ENCODE measurements at places on chromosomes 5 and 9.

DNA sequence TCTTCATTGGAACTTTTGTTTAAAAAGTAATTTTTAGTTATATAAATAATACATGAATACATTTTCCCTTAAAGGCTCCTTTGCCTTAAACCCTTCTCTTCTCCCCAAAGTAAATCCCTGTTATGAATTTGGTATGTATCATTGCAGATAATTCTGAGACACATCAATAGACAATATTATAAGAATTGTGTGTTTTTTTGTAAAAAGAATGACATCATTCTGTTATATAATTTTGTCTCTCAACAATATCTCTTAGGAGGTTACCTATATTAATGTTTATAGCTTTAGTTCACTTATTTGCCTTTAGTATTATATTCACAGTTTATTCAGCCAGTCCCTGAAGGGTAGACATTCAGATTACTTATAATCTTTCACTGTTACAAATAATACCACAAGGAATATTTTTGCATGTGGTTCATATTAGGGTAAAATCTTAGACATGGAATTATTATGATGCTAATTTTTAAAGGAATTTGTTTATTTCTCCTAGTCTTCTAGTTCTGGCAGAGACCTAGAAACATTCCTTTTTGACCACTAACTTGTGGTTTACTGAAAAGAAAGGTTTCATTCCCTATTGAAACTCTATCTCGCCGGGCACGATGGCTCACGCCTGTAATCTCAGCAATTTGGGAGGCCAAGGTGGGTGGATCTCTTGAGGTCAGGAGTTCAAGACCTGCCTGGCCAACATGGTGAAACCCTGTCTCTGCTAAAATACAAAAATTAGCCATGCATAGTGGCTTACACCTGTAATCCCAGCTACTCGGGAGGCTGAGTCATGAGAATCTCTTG is 105.6 kb downstream of the KCTD16 start:
- DNase-seq, result no peak

- no peak for DNase-seq
Measured at GRCh38 chr5:9421884-9422283, 124.0 kb downstream of the SEMA5A start.

GRCh38 chr5:14672082-14672481 is 7.6 kb downstream of the OTULIN start:
- DNase-seq, result no peak

GRCh38 chr5:111945535-111945934 is 188.5 kb upstream of the NREP start:
- DNase-seq, result no peak

GRCh38 chr9:20941174-20941690 is 90.2 kb downstream of the HACD4 start:
- peak; percentile 82 for DNase-seq

GRCh38 chr9:77589046-77589795 is 58.9 kb downstream of the GNA14 start:
- no peak for DNase-seq

- no peak for DNase-seq
Measured at GRCh38 chr9:70053864-70054263, 10.2 kb downstream of the MAMDC2 start.

DNA sequence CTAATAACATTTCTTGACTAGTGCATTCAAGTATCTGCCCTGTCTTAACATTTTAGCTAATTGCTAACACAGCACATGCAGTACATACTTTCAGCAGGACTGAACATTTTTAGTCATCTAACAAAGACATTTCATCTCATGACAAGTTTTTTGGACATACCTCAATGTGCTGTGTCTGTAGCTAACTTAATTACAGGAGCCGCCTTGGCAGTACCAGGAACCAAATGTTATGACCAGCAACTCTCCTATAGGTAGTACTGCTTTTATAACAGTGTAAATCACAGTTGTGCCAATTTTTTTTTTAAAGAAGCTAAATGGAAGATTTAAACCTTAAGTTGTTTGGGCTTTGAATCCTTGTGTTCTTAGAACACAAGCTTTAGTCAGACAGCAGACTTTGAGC is 99.4 kb upstream of the SAP30L start:
- DNase-seq, result no peak

DNA sequence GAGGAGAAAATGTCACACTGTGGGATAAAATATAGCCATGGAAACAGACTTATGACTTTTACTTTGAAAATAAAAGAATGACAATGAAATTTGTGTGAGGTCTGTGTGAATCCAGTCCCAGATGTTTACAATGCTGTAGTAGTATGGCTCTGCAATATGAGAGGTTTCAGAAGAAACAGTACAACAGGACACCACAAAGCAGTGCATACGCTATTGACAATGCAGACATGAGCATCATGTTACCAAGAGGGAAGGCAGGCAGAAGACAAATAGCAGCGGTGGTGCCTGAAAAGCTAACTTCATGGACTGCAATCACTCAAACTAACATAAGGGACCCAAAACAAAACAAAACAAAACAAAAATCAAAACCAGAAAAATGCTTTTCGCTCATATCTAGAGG is 1.8 kb downstream of the FGF10 start:
- no peak for DNase-seq

DNA sequence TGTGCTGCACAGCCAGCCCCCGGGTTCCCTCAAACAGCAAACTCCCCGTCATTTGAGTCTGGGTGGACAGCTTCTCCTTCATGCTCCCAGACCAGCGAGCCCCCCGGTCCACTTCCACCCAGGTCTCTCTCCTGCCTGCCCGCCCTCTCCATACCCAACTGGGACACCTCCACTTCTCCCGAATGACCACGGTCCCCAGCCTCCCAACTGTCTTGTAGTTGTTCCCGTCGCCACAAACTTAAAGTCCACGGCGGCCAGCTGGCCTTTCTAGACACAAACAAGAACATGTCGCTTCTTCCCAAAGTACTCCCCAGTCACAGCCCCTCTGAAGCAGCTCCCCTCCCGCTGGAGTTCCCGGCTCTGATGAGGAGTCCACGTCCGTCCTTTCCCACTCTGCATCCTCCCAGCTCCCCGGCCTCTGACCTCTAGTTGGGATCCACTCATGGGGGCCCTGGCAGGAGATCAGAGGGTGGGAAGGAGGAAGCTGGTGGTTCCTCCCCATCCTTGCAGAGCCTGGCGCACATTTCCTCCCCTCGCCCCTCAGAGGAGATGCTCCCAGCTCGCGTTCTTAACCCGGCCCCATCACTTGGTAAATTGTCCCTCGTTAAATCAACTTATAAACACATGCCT is 24.1 kb upstream of the PPP1R26 start:
- no peak for DNase-seq

DNA sequence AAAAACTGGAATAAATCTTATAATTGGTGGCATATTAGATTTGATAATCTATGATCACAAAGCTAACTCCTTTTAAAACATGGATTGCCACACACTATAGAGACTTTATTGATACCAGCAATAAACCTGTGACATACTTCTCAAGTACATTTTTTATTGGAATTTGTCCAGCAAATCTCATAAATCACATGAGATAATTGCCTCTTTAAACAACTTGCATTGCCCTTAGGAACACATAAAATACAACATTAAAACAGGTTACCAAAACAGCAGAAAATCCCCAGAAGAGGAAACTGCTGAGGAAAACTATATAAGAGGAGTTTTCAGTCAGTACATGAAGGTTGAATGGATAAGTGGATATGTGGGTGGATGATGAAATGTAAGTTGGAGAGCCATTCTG is 124.6 kb downstream of the SNCAIP start:
- no peak for DNase-seq

DNA sequence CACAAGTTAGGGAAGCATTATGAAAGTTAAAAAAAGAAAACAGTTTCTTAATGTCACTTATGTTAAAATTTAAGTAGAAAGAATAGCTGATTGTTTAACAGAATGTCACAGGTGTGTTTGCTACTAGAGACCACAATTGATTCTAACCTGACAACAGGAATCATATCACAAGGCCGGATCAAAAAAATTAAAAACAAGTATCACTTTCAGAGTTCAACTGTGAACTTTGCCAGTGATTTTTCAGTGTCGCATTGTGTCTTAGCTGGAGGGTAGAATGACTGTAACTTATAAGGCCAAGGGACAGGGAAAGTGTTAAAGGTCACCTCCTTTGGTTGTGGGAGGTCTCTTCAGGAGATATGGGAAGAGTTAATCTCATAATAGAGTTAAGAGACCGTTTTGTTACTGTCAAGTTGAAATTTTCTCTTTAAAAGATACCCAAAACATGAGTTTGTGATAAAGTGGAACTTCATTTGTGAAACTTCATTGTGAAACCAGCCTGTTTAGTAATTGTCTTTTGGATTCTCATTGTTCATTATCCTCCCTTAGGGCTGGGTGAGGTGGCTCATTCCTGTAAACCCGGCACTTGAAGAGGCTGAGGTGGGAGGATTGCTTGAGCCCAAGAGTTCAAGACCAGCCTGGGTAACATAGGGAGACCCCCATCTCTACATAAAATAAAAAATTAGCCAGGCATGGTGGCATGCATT is 40.9 kb downstream of the CPEB4 start:
- no peak for DNase-seq

DNA sequence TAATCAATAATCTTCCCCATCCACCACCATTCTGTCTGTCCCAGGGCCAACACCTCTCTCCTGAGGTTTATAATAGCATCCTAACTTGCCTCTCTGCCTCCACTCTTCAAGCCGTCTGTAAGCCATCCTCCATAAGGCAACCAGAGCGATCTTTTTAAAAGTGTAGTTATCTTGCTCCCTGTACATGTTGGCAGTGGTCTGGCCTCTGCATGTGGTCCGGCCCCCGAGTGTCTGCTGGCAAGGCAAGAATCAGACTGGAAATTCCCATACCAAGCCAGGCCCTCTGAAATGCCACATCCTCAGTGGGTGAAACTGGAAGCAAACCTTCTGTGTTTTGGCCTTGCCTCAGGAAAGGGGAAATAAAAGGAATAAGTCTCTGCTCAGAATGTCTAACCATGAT is 17.0 kb downstream of the TTLL11 start:
- no peak for DNase-seq

GRCh38 chr5:24215114-24215513 is 429.7 kb downstream of the CDH10 start:
- no peak for DNase-seq

DNA sequence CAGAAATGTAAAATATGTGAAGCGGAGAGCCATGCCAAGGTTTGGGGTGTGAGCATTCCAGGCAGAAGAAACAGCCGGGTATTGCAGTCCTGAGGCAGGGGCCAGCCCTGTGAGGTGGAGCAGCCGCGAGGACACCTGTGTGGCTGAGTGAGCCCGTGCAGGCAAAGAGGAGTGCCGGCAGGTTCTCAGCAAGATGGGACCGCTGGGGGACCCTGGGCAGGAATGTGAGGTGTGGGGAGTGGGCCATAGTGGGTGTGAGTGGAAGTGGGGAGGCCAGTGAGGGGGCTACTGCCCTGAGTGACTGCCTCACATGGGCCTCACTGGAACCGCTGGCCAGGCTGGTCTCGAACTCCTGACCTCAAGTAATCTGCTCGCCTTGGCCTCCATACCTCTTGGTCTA is 8.1 kb upstream of the PRR7 start:
- DNase-seq, result no peak

DNA sequence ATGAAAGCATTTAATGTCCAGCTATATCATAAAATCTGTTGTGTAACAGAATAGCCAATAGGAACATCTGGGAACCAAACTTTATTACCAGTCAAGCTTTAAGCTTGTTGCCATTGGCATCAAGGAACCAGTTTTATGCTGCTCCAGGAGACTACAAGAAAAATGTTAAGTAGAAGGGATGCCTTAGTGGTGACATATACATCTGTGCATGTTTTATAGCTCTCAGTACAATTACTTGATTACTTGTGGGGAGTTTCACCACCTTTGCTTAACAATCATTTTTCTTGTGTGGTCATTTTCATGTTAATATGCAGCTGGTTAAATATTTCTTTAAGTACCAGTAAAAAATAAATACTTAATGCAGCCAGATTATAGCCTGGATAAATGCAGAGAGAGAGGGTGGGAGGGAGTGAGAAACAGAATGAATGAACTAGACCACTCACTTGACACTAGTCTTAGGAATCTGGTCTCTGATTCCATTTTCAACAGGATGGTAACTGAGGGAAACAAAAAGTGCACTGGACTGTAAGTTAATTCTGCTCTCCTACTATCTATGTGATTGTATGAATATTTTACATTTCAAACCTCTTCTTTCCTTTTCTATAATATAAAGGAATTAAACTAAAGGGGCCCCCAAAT is 35.7 kb upstream of the LURAP1L start:
- DNase-seq, result no peak

GRCh38 chr9:38263532-38263931 is 129.0 kb upstream of the ALDH1B1 start:
- DNase-seq, result no peak

DNA sequence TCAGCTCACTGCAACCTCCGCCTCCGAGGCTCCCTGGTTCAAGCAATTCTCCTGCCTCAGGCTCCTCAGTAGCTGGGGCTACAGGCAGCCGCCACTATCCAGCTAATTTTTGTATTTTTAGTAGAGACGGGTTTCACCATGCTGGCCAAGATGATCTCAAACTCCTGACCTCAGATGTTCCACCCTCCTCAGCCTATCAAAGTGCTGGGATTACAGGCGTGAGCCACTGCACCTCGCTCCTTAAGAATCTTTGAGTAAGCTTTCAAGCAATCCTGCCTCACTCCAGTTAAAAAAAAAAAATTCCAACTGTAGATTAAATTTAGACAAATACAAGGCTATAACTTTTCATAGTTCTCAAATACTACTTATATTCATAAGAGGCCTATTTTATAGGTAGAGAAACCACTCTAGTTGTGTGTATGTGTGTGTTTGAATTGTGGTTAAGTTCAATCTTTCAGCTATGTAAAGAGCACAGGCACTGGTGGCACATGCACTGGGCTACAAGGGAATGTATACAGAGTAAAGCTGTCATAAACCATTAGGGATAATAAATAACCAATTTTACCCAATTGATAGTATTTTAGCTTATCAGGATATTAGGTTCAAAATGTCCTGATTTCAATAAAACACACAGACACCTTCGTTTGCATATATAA is 50.6 kb upstream of the RAPGEF6 start:
- DNase-seq, result no peak

DNA sequence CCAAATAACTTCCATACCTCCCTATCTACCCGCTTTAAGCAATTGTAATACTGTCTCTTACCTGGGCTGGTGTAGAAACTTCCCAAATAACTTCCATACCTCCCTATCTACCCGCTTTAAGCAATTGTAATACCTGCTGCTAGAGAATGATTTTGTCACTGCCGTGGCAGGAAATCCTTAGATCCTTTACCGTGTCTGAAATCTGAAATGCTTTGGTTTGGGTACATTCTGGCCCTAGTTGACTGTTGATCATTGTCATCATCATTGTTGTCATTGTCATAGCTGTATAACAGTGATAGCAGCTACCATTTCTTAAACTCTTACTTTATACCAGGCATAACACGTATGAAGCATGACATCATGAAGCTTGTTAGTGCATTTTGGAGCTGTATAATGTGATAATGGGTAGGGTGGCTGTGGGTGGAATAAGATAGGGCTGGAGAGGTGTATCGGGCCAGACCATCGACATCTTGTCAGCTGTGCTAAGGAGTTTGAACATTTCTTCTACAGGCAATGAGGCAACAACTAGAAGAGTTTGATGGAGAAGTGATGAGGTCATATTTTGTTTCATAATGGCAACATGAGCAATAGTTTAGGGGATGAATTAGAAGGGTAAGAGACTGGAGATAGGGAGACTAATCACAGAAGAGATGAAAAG is 15.7 kb downstream of the PIP5K1B start:
- no peak for DNase-seq
